ENCODE measurements at places on chromosomes 7 and 10.

GRCh38 chr10:8245814-8246142, 191.3 kb downstream of the GATA3 start:
- DNase-seq = no peak

DNA sequence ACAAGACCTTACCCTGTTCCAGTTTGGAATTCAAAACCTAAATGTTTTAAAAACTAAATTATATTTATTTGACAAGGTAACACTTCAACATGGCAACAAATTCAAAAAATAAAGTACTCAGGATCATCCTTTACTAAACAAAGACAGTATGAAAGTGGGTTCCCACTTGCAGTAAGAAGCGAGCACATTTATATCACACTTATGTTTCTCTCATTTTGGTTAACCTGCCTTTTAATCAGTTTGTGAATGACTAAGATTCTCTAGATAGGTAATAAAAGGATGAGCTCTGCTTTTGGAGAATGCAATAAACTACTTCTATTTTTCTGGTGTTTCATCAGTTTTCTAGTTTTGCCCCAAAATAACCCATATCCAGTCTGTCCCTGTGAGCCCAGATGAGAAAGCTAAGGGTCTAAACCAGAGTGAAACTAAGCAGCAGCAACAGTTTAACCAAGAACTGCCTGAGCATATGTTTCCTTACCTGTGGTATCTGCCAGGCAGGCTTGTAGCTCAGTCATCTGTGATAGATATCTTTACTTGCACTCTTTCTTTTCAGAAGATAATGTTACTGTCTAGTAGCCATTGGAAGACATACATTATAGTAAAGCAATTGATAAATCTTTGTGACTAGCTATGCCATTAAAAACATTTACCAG, 64.1 kb downstream of the ABLIM1 start:
- no peak for DNase-seq

- DNase-seq = peak; percentile 23
Observed at GRCh38 chr10:90787393-90788198, 70.2 kb downstream of the HTR7 start.

DNA sequence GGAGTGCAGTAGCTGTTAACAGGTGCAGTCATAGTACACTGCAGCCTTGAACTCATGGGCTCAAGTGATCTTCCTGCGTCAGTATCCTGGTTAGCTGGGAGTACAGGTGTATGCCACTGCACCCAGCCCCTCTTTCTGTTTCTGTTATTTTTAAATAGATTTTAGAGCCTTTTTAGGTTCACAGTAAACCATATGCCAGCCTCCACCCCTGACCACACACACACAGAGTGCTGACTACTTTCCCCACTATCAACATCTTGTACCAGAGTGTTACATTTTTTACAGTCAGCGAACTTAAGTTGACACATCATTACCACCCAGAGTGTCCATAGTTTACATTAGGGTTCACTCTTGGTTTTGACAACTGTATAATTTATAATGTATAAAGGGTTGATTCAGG, 32.1 kb downstream of the MARCHF5 start:
- no peak for DNase-seq

GRCh38 chr10:121216721-121217181, 365.6 kb downstream of the WDR11 start:
- peak; percentile 84 for DNase-seq

DNA sequence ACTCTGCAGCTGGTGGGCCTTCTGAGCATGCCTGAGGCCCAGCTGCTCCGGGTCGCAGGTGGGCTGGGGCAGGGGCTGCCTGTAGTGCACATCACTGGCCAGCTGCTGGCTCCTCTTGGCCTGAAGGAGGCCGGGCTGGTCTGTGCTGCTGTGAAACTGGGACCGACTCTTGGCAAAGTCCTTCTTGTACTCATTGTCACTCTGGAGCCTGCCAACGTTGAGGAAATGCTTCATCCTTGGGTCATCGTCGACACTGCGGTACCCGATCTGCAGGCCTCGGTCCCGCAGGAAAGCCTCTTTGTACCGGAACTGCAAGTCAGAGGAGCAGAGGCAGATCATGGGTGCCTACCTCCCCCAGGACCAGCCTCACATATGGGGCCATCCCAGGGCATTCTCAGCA, 37.7 kb downstream of the HABP2 start:
- no peak for DNase-seq

GRCh38 chr7:2399848-2400587, 3.4 kb upstream of the CHST12 start:
- peak; percentile 78 for DNase-seq

DNA sequence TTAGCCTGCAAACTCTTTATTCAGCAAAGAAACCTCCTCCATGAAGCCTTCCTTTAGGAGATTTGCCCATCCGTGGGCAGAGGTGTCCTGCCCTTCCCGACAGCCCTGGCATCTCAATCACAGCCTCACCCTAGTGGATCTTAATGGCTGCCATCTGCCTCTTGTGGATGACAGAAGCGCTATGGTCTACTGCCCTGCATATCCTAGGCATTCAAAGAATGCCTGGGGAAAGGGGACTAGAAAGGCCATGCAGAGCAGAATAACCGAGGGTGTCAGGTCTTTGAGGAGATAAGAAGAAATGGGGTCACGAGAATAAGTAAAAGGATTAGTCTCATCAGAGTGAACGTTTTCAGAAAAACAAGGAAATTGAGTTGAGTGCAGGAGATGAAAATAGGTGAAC, 57.7 kb upstream of the SPOCK2 start:
- DNase-seq = no peak

DNA sequence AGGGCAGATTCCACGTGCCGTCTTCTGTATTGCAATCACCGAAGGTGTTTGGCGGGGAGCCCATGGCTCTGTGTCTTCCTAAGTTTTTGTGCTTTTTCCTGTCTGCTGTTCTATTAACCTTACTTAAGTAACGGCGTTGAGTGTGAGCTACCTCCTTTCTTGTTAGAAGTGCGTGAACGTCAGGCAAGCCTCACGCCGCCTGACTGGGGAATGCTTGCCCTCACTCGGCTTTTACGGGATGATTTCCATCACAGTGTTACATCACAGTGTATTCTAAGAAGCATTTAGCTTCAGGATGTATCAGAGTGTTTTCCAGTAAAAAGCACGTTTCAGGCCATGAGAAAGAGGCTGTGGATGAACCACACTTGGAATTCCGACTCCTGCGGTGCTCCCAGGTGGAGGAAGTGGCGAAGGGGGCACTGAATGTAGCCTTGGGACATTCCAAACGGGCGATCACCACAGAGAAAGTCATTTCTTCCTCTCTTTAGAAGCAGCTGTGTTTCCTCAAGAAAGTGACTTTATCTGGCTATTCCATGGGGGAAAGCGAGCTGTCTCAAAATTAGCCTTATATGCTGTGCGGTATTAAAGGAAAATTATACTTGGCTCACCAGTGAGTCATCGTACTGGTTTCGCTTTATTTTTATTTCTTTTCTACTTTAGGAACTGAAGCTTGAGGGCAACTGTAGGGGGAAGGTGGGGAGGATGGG, 290.7 kb downstream of the KLF6 start:
- DNase-seq = no peak
